IPS-NIHi11 (cell line): ENCODE measurements at places on chromosomes 16 and 17.
A peak's percentile ranks its signal among the peaks of the same experiment; 100 is the strongest.

DNA sequence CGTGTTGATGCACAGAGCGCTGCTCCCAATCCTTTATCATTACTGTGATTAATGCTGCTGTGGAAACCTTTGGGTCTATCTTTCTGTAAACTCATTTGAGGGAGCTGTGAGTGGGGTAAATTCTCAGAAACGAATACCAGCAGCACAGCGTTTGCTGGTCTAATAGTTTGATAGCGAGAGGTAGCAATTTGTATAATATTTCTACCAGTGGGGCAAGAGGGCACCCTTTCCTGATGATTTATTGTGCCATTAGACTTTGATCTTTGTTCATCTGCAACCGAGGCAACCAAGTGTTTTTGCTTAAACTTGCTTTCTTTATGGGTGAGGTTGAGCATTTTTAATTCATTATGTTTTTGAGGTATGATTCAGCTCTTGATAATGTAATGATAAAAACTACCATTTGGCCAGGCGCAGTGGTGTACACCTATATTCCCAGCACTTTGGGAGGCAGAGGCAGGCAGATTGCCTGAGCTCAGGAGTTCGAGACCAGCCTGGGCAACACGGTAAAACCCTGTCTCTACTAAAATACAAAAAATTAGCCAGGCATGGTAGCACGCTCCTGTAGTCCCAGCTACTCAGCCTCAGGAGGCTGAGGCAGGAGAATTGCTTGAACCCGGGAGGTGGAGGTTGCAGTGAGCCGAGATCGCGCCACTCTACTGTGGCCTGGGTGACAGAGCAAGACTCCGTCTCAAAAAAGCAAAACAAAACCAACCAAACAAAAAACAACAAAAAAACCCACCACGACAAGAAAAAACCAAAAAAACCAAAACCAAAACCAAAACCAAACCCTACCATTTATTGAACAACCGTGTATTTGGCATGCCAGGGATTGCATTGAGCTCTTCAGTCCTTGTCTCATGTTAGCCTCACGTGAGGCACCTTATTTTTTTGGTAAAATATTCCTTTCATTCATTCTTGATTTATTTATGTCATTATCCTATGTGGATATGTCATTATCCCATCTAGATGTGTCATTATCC is 81.5 kb downstream of the PLCG2 start:
- DNase-seq, result no peak

DNA sequence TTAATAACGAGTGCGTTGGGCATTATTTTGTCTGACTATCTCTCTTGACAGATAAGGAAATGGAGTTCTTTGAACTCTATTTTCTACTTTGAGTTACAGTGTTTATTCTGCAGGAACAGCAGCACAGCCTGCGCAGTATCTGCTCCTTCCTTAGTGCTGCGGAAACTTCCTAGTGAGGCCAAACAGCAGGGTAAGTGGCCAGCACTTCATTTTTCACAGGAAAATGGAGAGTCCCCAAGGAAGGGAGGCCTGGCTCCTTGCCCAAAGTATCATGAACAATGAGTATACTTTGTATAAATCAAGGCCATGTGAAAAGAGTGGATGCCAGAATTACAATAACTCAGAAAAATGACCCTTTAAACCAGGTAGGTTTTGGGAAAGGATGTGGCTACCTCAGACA is 140.6 kb downstream of the VPS53 start:
- no peak for DNase-seq

GRCh38 chr16:75860326-75861053 is 134.2 kb upstream of the CPHXL start:
- peak; percentile 15 for DNase-seq

GRCh38 chr16:54597222-54597621 is 310.6 kb upstream of the IRX3 start:
- DNase-seq, result no peak

GRCh38 chr17:81566461-81567126 is 14.4 kb upstream of the FAAP100 start:
- no peak for DNase-seq

DNA sequence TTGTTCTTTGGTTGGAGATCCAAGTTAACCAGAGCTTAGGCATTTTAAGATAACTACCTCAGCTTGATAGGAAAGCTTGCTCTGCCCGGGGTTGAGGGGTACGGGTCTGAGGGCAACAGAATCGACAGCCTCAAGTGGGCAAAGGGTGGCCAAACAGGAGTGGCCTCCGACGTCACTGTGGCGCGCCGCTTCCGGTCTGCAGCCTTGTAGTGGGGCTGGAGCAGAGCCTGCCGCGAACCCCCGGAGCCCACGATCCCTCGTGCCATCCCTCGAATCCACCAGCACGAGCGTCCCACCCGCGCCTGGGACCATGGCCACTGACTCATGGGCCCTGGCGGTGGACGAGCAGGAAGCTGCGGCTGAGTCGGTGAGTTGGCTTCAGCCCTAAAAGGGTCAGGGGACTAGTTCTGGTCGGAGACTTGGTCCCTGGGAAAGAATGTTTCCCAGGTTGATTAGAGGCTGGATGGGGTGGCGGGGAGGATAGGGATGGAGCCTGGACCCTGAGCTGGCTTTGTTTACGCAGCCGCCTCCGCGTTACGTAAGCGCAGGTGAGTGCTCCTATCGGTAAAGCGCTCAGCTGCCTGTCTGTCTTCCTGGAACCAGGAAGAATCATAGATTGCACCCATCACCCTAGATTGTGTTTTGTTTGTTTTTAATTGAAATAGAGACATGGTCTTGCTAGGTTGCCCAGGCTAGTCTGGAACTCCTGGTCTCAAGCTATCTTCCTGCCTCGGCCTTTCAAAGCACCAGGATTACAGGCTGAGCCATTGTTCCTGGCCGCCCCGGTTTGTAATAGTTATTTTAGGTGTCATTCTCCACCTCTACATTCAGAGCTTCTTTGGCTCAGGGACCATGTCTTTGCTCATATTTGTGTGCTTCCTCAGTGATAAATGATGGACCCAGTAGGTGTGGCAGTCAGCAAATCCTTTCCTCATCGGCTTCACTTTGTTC is at the start of gene DDX19B:
TSS of gene DDX19B (plus strand) at position 199 of the 951 bp plus-strand sequence. CDS start at position 311, 112 bp downstream.
- peak; percentile 84 for DNase-seq

GRCh38 chr16:53085369-53085843 is 30.6 kb downstream of the CHD9 start:
- DNase-seq, result no peak

DNA sequence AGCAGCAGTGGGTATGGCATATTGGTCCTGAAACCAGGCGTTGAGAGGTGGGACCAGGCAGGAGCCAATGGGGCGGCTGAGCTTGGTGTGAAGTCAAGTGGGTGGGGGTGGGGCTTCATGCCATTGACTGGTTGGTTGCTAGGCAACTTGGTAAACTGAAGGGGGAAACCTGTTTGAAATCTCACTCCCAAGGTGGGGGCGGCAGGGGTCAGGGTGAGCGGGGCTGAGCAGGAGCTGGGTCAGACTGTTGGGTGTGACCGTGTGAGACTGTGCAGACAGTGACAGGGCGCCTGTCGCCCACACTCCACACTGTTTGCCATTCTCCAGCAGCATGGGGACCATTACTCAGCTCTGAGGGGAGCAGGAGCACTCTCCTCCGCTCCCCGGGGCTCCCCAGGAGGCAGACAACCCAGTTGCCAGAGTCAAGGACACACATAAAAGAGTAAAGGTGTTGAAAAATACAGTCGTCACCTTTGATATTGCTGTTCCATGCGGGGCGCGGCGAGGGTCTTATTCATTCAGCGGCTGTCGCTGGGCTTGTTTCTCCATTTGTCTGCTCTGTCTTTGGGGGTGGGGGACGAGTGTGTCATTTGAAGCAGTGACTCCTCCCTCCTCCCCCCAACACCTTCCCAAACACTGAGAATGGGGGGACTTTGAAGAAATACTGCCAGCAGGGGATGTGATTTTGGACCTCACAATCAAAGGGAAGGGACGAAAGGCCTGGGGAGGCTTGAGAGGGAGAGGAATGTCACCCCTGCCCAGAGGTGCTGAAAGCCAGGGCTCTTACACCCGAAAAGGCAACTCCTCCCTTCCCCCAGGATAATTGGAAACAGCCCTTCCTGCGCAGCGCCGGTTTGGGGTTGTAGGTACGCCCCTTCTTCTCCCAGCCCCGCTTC is 1.2 kb upstream of the EFNB3 start:
- DNase-seq, result peak; percentile 86

DNA sequence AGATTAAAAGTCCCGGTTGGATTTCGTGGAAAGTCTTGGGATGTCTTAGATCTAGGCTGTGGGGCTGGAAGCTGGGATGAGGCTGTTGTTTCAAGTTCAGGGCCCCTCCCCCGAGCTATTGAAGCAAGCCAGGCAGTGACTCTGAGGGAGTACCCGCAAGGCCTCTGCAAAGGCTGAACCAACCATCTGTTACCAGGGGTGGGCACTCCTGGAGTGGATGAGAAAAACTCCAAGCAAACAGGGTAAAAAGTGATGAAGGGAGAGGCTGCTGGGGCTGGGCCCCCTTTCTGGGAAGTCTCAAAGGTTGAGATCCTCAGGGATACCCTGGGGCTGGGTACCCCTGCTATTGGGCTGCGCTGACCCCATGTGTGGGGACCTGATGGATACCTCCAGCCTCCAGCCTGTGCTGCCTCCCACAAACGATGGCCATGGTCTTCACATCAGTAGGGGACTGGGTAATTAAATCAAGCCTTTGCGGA is 82.4 kb upstream of the KIFC3 start:
- peak; percentile 35 for DNase-seq

DNA sequence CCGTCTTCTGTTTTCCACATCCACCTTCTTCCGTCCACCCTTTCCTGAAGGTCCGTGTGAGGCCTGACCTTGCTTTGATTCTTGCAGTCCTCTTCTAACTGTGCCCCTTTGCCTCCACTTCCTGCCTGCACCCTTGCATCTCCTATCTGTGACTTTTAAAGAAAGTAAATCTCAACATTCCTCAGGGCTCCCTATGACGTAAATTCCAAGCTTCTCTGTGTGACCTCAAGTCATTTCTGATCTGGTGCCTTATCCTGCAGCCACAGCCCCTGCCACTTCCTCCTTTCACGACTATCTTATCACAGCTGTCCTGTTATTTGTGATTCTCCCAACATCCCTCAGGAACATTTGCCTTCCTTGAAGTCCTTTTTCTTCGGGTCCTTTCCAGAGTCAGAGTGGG is 520.5 kb downstream of the CDH13 start:
- DNase-seq, result no peak

DNA sequence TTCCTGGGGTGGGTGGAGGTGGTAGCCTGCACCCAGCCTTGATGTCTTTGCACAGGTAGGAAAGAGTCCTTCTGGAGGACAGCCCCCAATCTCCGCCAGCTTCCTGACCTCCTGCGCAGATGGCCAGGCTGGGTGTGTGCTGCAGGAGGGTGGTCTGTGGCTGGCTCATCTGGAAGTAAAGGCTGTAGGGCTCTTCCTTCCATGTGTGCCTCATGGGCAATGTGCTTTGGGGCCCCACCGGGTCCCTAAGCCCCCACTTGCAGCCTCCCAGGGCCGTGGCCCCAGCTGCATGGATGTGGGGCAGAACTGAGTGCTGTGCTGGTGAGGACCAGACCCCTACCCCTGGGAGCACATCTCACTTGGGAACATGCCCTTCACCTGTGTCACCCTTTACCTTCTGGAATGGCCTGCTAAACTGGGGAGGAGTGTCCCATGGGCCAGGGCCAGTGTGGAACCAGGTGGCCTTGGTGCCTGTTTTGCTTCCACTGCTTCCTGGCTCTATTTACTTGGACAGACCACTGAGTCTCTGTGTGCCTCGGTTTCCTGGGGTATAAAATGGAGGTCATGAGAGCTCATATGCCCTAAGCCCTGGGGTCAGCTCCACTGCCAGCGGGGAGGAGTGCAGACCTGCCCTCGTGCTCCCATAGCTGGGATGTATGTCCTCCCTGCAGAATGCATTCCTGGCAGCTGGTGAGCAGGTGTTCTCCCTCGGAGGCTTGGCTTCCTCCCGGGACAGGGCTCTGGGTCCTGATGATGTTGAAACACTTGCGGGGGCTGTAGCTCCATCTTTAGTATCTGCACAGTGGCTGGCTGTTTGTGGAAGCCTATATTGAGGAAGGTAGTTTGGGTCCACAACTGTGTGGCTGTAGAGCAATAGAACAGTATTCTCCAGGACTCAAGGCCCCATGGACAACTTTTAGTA is 18.0 kb downstream of the MPRIP start:
- DNase-seq, result no peak

DNA sequence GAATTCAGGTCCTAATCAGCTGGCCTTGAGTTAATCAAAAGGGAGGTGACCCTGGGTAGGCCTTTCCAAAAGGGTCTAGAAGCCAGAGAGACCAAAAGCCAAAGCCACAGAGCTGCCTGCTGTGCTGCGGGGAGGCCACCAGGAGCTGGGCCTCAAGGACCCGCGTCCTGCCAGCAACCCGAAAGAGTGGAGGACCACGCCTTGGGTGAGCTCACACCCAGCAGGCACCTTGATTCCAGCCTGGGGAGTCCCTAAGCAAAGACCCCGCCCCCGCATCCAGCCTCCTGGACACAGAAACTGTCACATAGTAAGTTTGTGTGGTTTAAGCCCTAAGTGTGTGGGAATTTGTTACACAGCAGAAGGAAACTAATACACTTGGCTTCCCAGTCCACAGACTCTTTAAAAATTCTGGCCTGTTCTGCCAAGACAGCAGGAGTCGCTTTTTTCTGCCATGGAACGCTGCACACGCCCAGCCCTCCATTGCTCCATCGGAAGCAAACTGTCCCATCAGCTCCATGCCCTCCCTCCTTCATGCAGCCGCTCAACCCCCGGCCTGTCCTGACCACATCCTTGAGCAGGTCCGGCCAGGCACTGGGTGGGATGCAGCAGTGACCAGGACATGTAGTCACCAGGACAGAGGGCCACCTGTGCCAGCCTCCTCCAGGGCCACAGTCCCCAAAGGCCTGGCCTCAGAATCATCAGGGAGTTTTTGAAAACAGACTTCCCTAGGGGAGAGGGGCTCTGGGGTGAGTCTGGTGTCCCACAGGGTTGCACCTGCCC is 20.9 kb upstream of the RASD1 start:
- no peak for DNase-seq

GRCh38 chr16:74304164-74304834 is 7.7 kb downstream of the PSMD7 start:
- peak; percentile 34 for DNase-seq

- no peak for DNase-seq
These were observed 26.7 kb downstream of the DNASE1 start for GRCh38 chr16:3681206-3681605.

- DNase-seq, result no peak
These were observed 33.2 kb upstream of the C17orf78 start for GRCh38 chr17:37342589-37342988.

DNA sequence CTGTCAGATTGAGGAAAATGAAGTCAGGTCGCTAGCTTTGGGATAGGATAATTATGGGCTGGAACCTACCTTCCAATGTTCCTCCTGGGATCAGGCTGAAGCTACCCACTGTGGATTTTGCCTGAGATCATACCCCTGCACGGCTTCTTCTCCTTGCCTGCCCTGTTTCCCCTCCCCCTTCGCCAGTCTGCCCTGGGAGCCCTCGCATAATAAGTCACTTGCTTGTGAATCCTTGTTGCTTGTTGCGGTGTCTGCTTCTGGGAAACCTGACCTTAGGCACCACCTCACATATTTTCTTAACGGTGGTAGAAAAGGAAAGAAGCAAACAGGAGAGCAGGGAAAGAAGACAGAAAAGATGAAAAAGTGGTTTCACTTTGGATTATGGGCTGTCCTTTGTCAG is 13.3 kb upstream of the PMP22 start:
- DNase-seq, result no peak

- no peak for DNase-seq
These were observed 480 bp downstream of the MRPS7 start for GRCh38 chr17:75262112-75262606.

- peak; percentile 77 for DNase-seq
These were observed 6.3 kb downstream of the BCAR1 start for GRCh38 chr16:75244844-75245758.
